ENCODE measurements at places on chromosomes 11 and 22. TPM values are rescaled to one million over a fixed set of nuclear protein-coding genes. Genes with fewer than 3 reads are reported as not detected.

DNA sequence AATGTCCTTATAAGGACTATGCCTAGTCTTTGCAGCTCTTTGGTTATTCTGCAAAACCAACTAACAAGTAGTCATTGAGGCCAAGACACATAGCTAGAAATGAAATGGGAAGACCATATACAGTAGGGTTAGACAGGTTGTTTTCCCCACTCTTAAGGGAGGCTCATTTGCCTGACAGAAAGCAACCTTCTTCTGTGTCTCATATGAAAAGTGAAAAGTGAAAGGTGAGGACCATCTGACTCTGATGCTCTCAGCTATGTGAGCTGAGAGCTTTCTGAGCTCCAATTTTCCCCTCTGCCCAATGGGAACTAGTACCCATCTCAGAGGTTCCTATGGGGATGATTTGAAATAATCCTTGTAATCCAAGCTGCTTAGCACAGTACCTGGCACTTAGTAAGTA, 142.0 kb upstream of the BDNF start:
- DNase-seq = no peak

OPCML gene
- not detected for total RNA-seq

DNA sequence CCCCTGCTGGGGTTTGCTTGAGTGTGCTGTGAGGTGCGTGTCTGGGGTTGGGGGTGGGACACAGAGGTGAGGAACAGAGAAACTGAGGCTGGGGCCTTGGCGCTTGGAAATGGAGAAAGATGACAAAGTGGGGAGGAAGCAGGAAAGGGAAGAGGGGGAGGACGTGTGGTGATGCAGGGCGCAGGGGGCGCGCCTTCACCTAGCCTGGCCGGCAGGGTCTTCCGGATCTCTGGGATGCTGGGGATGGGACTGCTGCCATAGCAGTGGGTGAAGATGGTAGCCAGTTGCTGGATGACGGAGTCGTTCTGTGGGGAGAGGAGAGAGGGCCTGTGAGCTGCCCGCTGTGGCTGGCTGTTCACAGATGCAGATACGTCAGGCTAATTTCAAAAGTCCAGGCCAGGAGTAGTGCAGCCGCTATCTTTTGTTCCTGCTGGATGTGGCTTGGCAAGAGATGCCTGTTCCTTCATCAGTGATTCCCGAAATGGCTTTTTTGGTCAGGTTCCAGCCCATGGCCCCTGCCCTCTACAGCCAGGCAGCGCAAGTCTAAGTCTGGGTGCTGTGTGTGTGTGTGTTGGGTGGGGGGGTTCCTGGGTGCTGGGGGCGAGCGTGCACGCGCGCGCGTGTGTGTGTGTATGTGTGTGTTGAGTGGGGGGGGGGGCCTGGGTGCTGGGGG, 54.8 kb downstream of the NAT10 start:
- no peak for DNase-seq

- DNase-seq = no peak
These were observed 81.7 kb downstream of the BARX2 start for GRCh38 chr11:129457321-129457720.

DNA sequence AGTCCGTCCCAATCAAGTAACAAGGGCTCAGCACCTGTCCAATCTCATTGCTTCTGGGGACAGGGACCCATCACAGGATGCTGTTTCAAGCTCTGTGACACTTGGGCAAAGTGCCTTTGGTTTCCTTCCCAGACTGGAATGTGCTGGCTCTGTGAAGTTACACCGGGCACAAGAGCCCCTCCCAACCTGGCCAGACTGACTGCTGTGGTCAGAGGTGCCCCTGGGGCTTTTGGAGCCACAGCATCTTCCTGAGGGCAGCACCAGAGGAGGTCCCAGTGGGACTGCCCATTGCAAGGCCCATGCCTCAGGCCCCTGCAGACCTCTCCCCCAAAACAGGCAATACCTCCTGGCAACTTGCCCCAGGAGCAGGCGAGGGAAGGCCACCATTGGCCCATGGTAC, 155.2 kb upstream of the GRK3 start:
- no peak for DNase-seq

SORL1 gene
- 273 TPM for total RNA-seq

OR10A4 gene
- not detected for total RNA-seq

DNA sequence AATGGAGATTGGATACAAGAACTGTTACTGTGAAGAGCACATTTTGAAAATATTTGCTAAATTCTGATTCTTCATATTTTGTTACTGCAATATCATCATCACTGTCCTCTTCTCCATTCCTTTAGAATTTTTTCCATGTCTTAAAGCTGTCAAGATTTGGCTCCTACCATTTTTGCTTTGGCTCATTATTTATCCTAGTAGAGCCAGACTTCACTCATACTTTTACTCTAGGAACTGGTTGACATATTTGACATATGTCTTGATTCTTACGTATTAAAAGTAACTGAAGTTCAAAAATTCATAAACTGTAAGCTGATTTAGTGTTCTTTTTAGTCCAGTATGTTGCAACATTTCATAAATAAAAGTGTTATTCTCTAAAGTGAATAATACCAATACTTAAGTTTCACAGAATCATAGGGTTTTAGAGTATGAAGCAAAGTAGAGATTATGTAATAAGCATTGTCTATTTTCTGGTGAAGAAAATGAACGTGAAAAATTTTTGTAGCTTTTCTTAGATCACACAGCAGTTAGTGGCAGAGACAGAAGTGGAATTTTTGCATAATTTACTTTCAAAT, 225.6 kb downstream of the TMEM135 start:
- no peak for DNase-seq

C1QTNF5 gene
- not detected for total RNA-seq

SCARF2 gene
- 3.1 TPM for total RNA-seq

- no peak for DNase-seq
These were observed 211.4 kb downstream of the ETS1 start for GRCh38 chr11:128375961-128376360.

CNTN5 gene
- total RNA-seq = not detected

Measured in T-helper 17 cell (primary cell).